Urothelium cell line (cell line): ENCODE measurements at places on chromosomes 11 and 22.

DNA sequence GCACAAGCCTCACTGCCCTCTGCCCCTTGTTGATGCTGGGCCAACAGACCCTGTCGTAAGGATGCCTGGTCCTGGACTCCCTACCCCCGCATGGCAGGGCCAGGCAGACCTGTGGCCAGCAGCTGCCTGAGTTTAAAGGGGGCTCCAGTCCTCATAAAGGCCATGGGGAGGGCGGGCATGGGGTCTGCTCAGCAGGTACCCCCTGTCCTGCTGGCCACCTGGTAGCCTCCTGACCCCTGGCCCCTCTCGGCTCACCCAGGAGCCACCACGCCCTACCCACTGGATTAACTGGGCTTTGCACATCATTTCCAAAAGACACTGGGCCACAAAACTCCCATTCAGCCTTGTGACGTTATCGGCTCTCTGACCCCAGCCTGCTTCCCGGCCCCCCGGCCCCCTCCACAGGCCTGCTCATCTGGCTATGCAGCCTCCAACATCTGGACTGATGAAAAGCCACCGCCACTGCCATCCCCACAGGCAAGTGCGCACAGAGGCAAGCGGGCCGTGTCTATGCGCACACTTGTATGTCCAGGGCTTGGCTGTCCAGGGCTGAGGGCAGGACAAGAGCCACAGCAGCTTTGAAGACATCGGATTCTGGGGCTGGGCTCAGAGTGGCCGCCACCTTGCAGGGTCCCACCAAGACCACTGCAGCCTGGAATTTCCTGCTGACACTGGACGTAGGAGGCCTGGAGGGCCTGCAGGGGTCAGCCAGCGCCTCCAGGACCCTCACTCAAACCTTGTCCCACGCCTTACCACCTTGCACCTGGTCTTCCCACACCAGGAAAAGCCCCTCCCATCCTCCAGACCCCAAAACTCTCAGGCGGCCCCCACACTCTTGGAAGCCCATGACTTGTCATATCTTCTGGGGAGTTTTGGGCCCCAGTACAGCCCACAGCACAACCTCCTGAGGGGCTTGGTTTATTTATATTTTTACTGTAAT, 48.7 kb downstream of the IGF2 start:
- DNase-seq = no peak

- no peak for DNase-seq
Measured at GRCh38 chr11:66904981-66905521, 48.2 kb downstream of the LRFN4 start.

DNA sequence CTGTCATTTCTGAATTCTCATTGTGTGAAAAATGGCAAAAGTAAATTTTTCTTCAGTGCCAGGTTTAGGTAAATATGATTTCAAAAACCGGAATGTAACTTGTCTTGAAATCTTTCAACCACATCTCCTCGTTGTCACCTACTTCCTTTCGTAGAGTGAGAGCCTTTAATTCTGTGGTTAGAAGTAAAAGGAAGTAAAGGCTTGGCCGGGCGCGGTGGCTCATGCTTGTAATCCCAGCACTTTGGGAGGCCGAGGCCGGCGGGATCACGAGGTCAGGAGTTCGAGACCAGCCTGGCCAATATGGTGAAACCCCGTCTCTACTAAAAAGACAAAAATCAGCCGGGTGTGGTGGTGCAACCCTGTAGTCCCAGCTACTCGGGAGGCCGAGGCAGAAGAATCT, 29.8 kb downstream of the SGSM3 start:
- no peak for DNase-seq

DNA sequence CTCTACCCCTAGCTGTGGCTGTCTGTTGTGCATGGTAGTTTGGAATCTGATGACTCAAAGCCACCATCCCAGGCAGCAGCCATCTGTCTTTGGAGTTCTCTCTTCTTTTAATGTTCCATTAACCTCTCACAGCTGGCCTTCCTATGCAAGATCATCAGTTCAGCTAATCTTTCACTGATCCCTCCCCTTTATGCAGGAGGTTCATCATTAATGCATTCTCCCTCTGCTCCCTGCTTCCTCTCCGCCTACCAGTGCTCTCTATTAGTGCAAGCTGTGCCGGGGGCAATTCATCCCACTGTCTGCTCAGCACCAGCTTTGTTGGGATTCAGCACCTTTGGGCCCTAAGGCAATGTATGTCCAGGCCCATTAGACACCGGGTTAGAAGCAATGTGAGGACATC, 413.0 kb upstream of the LRRC4C start:
- no peak for DNase-seq

DNA sequence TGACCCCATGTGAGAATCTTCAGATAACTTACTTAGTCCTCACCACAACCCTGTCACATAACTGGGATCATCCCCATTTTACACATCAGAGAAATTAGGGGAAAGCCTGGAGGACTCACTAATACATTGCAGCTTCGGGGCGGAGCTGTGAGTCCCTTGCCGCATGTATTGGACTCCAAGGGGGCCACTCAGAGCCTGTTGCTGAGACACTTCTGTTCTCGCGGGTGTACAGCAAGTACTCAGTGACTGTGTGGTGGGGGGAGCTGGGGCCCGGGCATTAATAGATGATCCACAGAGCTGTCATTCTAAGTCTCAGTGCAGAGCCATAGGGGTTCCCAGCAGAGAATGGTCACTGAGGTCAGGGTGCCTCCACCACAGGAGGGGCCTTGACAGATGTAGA, 13.5 kb downstream of the OAF start:
- DNase-seq = no peak

DNA sequence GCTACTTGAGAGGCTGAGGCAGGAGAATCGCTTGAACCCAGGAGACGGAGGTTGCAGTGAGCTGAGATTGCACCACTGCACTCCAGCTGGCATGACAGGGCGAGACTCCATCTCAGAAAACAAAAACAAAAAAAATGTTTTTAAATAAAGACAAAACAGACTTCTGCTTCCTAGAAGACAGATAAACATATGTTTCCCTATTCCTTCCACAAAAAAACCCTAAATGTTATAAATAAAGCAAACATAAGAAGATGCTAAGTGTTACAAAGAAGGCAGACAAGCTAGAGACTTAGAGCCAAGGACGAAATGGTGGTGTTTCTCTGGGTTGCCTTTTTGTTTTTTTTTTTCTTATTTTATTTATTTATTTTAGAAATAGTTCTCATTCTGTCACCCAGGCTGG, 5.6 kb upstream of the CLDN5 start:
- no peak for DNase-seq

- DNase-seq = no peak
Measured at GRCh38 chr11:63736864-63737263, 31.7 kb downstream of the ZFTA start.
